ENCODE measurements at places on chromosomes 5 and 9.

GRCh38 chr9:13719446-13719845 lies 440.0 kb upstream of the MPDZ start:
- no peak for DNase-seq

GRCh38 chr5:91266184-91266705 lies 116.9 kb downstream of the ARRDC3 start:
- DNase-seq, result no peak

GRCh38 chr5:39427229-39427628 lies 2.4 kb upstream of the DAB2 start:
- no peak for DNase-seq

DNA sequence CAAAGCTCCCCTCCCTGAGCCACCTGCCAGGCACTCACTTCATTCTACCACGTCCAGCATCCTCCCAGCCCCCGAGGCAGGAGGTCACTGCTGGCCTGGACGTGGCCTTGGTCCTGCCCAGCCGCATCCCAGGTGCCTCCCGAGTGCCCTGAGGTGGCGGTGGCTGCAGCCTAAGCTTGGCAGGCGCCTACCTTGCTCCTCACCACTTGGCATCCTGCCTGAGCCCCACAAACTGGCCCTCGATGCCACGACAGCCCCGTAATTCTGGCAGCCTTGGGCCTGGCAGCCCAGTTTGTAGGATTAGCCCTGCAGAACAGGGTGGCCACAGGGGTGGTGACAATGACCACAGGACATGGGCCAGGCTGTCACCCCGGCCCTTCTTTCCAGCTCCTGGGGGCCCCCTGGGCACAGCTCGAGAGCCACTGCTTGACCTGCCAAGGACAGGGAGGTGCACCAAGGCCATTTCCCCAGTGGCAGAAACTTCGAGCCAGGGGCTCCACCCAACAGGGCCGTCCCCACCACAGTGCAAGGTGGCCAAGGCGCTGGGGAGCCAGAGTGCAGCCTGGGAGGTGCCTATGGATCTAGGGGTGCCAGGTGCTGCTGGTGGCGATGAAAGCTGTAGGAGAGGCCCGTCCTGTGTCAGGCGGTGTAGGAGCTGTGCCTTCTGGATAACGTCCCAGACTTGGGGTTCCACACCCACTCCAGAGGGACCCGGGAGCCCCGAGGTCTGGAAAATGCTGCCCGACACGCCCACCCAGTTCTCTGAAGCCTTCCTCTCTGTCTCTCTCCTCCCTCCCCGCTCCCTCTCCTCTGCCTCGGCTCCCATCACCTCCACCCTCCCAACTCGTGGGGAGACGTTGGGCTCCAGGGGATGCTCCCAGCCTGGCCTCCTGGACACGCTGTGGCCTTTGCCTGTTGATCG lies 18.4 kb downstream of the NKD2 start:
- DNase-seq, result no peak

DNA sequence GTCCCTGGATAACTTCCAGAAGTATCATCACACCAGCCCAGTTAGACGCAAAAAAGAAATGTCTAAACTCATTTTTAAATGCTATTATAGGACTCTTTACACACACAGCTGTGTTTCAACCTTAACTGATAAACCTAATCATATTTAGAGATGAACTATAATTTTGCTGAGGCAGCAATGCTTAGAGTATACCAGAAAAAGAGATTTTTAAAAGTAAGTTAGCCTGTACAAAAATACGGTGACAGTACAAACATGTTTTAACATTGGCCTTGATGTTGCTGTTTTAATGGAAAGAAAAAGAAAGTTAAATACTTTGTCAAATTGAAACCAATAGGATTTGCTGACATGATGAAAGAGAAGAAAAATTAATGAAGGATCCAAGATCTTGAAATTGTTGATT lies 1341.2 kb upstream of the CDH6 start:
- DNase-seq, result no peak

- no peak for DNase-seq
Measured at GRCh38 chr9:81631218-81631745, 58.1 kb downstream of the TLE1 start.

- no peak for DNase-seq
Measured at GRCh38 chr9:125910286-125910685, 163.1 kb downstream of the PBX3 start.

- DNase-seq, result no peak
Measured at GRCh38 chr5:156170351-156170961, 156.5 kb upstream of the SGCD start.

DNA sequence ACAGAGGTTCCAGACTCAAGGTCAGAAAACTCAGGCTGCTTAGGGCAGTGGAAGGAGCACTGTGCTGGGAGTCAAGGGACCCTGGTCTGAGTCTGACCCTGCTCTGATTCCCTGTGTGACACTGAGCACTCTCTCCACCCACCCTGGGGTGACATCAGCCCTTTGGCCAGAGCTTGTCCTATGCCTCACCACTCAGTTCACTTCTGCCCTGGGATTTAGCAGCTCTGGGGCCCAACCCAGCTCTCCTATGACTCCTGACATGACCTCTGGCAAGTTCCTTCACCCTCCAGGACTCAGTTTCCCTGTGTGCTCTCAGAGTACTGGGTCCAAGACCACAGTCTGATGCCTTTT lies 63.9 kb downstream of the FAM114A2 start:
- no peak for DNase-seq

DNA sequence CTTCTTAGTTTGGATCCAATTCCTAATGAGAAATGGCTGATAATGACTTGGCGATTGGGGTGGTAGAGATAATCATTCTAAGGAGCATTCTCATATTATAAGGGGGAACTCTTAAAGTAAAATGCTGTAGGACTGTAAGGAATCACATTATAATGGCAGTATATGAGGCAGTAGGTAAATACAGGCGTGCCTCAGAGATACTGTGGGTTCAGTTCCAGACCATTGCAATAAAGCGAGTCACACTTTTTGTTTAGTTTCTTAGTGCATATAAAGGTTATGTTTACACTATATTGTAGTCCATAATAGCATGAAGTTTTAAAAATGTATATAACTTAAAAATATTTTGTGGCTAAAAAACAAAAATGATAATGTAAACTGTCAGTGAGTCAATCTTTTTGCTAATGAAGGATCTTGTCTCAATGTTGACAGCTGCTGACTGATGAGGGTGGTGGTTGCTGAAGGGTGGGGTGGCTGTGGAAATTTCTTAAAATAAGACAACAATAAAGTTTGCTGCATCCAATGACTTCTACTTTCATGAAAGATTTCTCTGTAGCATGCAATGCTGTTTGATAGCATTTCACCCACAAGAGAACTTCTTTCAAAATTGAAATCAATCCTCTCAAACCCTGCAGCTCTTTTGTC lies 15.8 kb downstream of the NMUR2 start:
- no peak for DNase-seq

DNA sequence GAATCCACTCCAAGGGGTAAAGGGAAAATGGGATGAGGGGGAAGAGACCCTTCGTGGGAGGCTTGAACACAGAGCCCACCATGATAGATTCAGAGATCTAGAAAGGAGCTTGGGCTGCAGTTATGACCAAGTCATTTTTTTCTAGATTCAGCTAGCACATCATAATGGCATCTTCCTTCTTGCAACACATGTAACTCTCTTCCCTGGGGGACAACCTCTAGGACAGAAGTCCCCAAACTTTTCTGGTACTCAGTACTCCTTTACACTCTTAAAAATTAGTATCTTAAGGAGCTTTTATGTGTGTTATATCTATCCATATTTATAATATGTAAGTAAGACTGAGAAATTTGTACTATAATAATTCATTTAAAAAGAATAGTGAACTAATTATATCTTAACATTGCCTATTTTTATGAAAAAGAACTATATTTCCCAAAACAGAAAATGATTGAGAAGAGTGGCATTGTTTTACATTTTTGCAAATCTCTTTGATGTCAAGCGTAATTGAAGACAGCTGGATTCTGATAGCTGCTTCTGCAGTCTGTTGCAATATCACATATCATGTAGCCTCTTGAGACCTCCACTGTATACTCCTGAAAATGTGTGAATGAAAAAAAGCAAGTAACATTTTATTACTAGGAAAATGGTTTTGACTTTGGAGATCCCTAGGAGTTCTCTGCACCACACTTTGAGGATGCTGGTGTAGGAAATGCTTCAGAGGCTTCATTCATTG lies 875 bp downstream of the ACO1 start:
- no peak for DNase-seq

GRCh38 chr5:11075035-11075805 lies 314.2 kb upstream of the DAP start:
- DNase-seq, result no peak

DNA sequence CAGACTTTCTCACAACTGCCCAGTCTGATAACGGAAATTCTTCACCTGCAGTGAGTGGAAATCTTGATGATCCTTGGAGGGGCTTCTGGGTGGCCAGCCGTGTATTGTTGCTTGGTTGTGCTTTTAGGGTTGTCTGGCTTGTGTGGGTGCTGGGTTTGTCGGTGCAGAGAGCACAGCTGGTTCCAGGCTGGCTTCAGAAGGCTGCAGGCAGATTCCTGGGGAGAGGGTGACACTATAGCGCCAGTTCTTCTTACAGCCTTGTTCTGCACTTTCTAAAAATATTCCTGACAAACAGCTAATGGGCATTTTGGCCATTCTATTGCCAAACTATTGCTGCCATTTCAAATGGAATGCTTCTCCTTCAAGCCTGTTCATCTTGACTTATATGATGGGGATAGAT lies 99.3 kb downstream of the PDZD2 start:
- no peak for DNase-seq

DNA sequence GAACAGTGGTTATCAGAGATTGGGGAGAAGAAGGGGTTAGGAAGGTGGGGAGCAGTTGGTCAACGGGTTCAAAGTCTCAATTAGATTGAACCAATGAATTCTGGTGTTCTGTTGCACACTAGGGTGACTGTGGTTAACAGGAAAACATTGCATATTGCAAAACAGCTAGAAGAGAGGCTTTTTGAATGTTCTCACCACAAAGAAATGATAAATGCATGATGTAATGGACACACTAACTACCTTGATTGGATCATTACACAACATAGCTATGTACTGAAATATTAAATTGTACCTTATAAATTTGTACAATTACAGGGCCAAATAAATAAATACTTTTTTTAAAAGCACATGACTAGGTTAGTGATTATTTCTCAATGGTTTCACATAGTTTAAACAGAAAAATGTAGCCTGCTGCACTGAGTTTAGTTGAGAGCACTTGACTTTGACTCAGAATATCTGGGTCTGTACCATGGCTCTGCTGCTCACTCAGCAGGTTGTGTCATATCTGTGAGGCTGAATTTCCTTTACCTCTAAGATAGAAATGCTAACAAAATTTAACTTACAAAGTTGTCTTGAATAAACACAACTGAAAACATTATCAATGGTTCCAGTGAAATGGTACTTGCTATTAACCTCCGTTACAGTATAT lies 30.4 kb downstream of the NUDT12 start:
- no peak for DNase-seq

DNA sequence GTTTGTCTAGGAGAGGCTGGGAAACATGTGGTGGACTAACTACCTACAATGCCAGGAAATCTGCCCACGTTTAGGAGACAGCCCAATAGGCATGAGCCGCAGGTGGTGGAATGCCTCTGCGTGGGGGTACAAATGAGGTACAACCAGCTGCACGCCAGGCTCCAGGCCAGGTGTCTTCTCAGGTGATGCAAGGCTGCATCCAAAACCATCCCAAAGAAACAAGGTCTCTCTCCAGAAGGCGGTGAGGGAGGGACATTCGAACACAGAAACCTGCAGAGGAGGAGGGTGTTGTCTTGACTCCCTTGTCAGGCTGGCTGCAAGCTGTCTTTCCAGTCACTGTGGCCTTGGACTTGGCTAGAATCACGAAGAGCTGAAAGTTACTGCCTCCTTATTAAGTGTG lies 11.6 kb downstream of the ANKH start:
- DNase-seq, result no peak

DNA sequence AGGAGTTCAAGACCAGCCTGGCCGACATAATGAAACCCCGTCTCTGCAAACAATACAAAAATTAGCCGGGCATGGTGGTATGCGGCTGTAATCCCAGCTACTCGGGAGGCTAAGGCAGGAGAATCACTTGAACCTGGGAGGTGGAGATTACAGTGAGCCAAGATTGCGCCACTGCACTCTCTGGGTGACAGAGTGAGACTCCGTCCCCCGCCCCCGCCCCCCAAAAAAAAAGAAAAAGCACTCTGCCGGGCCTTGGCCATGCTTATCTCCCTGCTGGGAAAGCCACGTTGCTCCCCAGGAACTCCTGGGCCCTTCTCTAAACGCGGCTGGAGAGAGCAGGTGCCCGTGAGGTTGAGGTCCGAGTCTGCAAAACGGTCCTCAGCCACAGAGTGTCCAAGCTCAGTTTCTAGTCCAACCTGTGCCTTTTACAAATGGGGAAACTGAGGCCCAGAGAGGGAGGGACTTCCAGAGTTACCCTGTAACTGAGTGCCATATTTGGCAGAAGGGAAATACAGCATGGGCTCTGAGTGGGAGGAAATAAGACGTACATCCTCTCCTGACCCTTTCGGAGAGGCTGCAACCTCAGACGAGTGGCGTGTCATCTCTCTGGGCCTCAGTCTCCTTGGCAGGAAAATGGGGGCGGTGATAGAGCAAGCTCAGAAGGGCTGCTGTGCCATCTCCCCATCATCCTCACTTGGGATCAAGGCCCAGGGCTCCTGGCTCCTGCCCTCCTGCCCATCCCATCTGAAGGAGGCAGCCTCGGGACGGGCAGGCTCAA lies 6.6 kb upstream of the PHYHD1 start:
- DNase-seq, result no peak

DNA sequence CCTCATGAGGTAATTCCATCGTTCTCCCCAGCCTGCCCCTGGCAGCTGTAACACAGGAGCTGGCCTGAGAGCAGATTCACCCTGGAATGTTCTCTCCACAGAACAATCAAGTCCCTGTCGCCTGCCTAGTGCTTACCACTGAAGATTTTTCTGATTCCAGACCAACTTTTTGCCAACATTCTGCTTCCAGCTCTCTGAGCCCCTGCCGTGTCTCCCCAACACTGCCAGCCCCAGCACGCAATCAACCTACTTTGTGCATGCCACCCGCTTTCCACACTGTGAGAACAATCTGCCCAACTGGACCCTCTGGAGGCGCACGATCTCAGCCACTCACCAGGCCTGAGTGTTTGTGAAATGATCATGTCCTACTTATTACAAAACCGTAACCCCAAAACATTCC lies 62.6 kb downstream of the PSMB7 start:
- DNase-seq, result no peak

DNA sequence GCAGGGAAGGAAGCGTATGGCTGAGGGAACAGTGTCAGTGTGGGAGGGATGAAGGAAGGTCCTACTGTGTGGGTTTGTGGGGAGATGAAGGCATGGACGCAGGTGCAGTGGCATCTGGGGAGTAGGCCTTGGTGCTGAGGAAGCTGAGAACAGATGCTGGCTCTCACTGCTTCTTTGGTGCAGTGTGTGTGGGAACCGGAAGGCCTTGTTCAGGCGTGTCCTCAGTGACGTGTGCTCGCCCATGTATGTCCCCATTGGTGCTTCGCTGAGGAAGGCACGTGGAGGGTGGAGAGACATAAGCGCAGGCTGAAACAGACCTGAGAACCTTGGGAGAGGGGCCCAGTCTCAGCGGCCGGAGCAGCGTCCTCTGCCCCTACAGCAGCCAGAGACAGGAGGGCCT lies 18.7 kb downstream of the ADAMTS13 start:
- peak; percentile 69 for DNase-seq

DNA sequence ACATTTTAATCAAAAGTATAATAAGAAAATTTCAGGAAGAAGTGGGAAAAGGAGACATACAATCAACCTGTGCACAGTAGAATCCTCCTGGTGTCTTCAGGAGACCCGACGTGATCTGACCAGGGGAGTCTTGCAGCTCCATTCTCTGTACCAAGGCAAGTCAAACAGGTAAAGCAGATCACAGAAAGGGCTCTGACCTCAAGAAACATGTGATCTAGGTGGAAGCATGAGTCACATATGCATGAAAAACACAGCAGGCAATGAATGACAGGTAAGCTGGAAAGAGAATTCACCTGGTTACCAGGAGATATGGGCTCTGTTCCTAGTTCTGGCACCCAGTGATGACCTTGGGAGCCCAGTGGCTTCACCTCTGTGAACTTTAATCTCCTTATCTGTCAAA lies 19.4 kb upstream of the FABP6 start:
- DNase-seq, result no peak
